ENCODE measurements at places on chromosomes 12 and 14.

GRCh38 chr12:109902891-109903418, 2.9 kb downstream of the TCHP start:
- DNase-seq: no peak

- DNase-seq: no peak
These were observed 830.1 kb upstream of the MGAT4C start for GRCh38 chr12:87086118-87086891.

DNA sequence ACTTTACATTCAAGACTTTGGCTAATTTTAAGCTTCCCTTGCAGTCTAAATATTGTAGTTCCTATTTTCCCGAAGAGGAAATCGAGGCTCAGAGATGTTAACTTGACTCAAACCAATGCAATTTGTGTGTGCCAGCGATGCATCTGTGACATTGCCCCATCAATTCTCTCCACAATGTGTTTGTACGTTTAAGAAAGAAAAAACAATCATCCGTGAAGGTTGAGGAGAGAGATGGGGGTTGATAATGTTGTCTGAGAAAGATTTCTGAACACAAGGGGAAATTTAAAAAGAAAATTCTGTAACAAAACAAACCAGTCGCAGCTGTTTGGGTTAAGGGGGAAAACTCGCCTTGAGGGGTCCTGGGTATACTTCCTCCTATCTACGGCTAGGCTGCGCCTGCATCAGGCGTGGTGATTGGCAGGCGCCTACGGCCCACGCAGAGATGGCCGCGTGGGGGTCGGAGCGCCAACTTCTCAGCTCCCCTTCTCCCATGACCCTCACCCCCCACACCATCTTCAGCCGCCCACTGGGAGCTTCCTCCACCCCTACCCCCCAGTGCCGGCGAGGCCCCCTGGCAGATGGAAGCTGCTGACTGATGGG, 12.3 kb downstream of the SIX1 start:
- peak; percentile 58 for DNase-seq

- DNase-seq: peak; percentile 80
These were observed 10.9 kb downstream of the ZNF664 start for GRCh38 chr12:123983822-123984485.

DNA sequence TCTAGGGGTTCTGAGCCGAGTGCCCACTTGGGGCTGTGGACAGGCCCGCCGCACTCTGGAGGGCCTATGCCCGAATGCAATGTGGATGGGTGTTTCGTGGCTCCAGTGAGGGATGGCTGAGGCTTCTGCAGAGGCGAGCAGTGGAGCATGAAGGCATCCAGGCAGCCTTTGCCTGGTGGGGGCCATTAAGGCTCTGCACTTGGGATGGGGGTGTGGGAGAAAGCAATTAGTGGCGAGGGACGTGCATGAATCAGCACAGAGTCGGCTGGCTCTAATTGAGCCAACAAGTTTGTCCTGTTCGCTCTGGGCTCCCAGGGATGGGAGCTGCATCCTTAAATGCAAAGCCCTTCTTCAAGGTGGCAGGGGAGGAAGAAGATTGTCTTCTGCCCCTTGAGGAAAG, 346.9 kb upstream of the FKBP4 start:
- DNase-seq: peak; percentile 55

GRCh38 chr14:69096781-69097475, 56.0 kb downstream of the DCAF5 start:
- no peak for DNase-seq

- DNase-seq: no peak
These were observed 67.5 kb upstream of the CPSF6 start for GRCh38 chr12:69171881-69172280.

- no peak for DNase-seq
These were observed 583 bp downstream of the FAM186B start for GRCh38 chr12:49604856-49605255.

- no peak for DNase-seq
These were observed 63.1 kb upstream of the GPR68 start for GRCh38 chr14:91307652-91308051.

DNA sequence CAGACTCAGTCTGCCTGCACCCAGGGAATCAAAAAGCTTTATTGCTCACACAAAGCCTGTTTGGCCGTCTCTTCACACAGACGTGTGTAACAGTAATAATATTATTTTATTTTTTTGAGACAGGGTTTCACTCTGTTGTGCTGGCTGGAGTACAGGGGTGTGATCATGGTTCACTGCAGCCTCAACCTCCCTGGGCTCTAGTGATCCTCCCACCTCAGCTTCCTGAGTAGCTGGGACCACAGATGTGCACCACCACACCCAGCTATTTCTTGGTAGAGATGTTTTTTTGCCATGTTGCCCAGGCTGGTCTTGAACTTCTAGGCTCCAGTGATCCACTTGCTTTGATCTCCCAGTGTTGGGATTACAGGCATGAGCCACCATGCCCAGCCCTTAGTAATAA, 88.4 kb upstream of the DCD start:
- DNase-seq: no peak
